ENCODE measurements at places on chromosomes 13 and 19. TPM values are rescaled to one million over a fixed set of nuclear protein-coding genes. Genes with fewer than 3 reads are reported as not detected.

The OR10H1 gene
- total RNA-seq: not detected

The PGLYRP2 gene
- not detected for total RNA-seq

The KLF5 gene
- total RNA-seq: 2.6 TPM

- no peaks in the 10 kb centered on the region for H3K4me1 ChIP-seq
- no peak overlapping the region for H3K27ac ChIP-seq
- H3K36me3 ChIP-seq: no peaks in the 10 kb centered on the region
- H3K27me3 ChIP-seq: no peaks in the 10 kb centered on the region
Measured at GRCh38 chr13:26816881-26817280, 56.3 kb upstream of the GPR12 start.

DNA sequence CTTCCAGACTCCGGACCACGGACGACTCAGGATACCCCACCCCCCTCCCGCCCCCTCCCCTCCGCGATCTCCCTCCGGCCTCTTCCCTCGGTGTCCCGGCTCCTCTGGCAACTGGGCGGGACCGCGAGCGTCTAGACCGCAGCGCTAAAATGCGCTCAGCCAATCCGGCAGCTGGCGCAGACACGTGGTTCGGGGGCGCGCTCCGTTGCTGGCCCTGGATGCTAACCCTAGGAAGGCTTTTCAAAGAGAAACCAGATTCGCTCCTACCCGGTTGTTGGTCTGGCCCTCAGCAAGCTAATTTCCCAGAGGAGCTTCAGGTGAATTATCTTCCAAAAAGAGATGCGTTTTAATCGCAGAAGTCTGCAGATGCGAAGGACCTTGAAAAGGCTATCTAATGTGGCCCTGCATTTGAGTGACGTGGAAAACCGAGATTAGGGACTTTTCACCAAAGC, at the start of gene DZIP1:
Gene DZIP1 (minus strand): TSS at position 106 of the 452 bp plus-strand sequence. CDS start 2,677 bp downstream, outside the sequence.
- H3K27me3 ChIP-seq: no peaks in the 10 kb centered on the region
- H3K4me1 ChIP-seq: peaks cover 9% of the 10 kb centered on the region
- peak within 1 kb of the TSS; percentile 63 for H3K27ac ChIP-seq
- H3K36me3 ChIP-seq: no peaks in the 10 kb centered on the region
- peak within 1 kb of the TSS; percentile 87 for H3K4me3 ChIP-seq

- peak overlapping the region; percentile 67 for H3K27ac ChIP-seq
- H3K4me3 ChIP-seq: peak overlapping the region; percentile 88
- no peaks in the 10 kb centered on the region for H3K36me3 ChIP-seq
- H3K27me3 ChIP-seq: no peaks in the 10 kb centered on the region
- H3K4me1 ChIP-seq: peaks cover 21% of the 10 kb centered on the region
Measured at GRCh38 chr13:28719227-28720055, 671 bp upstream of the SLC46A3 start.

DNA sequence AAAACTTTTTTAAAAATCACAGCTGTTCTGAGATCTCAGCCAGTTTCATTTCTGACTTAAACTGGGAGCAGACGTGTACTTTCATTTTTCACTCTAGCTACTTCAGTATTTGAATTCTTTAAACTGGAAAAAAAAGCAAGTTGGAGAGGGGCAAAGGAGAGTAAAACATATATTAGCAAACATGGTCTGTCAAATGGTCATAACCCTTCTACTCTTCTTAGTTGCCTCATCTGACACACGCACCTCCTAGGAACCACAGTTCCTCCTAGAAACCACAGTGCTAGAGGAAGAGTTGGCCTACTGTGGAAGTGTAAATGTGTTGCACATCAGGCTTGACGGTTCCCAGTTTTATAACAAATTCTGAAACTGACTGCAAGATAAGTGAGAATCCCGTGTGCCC, 47.2 kb downstream of the TM9SF2 start:
- no peak overlapping the region for H3K27ac ChIP-seq
- H3K27me3 ChIP-seq: no peaks in the 10 kb centered on the region
- no peak for DNase-seq

DNA sequence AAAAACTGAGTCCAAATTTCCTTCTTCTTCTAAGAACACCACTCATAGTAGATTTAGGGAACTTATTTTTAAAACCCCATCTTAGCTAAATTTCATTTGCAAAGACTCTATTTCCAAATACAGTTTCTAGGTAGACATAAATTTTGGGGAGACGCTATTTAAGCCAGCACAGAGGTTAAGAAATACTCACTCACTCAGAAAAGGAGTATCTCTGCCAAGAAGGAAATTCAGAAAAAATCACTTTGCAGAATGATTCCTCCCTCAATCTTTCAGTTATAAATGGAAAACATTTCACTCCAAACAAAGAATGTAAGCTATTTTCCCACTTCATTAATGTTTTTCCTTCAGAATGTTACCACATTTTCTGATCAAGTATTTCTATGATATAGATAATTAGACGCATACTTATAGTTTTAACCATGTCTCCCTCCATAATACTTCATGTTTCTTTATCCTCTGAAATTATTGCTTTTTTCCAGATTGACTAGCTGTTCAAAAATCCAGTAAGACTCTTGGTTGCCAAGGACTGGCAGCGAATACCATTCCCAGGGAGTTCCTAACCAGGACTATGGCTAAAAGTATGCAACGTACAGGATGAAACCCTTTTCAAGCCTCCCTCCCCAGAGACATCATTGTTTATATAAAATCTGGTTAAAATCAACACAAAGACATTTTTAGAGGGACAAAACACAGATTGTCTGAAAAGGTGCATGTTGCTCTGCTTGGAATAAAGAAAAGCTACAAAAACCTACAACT, 52.5 kb upstream of the RXFP2 start:
- H3K36me3 ChIP-seq: no peaks in the 10 kb centered on the region
- DNase-seq: no peak

DNA sequence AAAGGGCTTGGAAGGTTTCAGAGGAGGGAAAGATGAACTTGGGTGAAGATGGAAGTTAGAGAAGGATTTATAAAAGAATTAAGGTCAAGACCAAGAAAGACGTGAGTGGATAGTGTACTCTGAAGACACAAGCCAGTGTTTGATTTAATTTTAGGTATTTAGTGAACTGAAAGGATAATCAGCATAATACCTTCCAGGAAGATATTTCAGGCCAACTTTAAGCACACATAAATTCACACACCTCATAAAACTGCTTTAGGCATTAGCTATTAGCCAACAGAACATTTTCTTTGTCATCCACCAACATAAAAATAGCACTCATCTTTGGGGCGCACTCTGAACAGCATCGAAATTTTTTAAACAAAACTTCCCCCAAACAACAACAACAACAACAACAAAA, 71.7 kb upstream of the CSNK1A1L start:
- H3K36me3 ChIP-seq: no peaks in the 10 kb centered on the region
- H3K4me1 ChIP-seq: no peaks in the 10 kb centered on the region
- H3K27me3 ChIP-seq: no peaks in the 10 kb centered on the region
